Activated CD4-positive, alpha-beta memory T cell treated with anti-CD3 and anti-CD28 coated beads, Interleukin-2, amount 10 ng/mL, durations not matched to agents 7 days and 5 days (primary cell): ENCODE measurements at places on chromosomes 6 and 20. TPM values are rescaled to one million over a fixed set of nuclear protein-coding genes. Genes with fewer than 3 reads are reported as not detected.

The CDH4 gene
- 0.15 TPM for total RNA-seq

The CBLN4 gene
- not detected for total RNA-seq

The WFDC2 gene
- total RNA-seq: not detected

The RNF39 gene
- not detected for total RNA-seq

The UST gene
- total RNA-seq: 0.93 TPM

The TMX4 gene
- total RNA-seq: 73.6 TPM

The MAP7 gene
- 1.4 TPM for total RNA-seq

The SLPI gene
- 0.40 TPM for total RNA-seq

The RIN2 gene
- not detected for total RNA-seq

The FAM162B gene
- total RNA-seq: not detected

DNA sequence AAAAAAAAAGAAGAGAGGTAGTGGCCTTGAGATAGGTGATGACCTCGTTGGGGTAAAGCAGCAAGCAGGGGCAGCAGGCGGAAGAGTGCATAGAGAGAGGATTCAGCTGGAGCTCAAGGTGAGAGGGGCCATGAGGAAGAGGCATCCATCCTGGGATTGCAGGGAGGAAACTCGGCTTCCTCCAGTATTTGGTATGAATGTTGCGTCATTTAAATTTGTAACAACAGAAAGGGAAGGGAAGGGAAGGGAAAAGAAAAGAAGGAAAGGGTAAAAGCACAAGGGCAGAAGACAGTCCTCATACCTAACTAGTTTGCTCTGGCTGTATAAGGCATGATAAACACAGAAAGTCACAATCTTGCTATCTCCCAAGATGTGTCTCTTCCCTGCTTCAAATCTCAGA, 39.9 kb upstream of the MYB start:
- DNase-seq: no peak
- H3K27ac ChIP-seq: no peak overlapping the region
- no peaks in the 10 kb centered on the region for H3K27me3 ChIP-seq
- H3K4me1 ChIP-seq: peaks cover 52% of the 10 kb centered on the region
- no peaks in the 10 kb centered on the region for H3K36me3 ChIP-seq

DNA sequence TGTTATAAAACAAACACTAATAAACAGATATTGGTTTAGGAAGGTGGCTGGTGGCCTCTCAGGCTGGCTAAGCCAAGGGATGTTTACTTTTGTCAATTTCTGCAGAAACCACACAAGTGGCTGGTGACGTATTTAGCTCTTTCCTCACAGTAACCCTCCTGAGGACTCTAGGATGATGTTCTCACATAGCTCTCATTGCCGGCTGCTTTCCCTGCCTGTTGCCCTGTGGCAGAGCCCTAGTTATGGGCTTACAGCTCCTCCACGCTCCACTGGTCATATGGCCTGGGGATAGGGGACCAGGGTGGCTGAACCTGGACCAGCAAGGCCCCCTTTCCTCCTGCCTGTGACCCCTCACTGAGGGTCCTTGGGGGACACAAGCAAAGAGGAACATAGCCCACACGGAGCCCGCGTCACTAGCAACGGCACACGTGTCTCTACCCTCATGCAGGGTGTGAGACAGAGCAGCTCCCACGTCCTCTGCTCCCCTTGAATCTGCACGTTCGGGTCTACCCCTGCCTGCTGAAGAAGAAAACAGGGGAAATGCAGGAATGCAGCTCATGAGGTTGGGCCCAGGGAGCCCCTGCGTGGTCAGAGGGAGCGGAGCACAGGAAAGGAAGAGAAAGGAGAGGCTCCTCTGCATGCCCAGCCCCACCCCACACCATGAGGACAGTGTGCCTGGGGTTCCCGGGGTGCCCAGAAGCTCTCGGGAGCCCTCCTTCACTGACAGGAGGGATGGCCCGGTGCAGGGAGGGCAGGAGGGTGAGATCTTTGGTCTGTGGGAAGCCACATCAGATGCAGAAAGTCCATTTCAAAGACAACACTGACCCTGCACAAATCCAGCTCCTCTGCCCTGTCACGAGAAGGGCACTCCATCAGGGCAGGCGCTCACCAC, 13.9 kb downstream of the RAMACL start:
- no peak overlapping the region for H3K27ac ChIP-seq
- H3K27me3 ChIP-seq: peaks cover 2% of the 10 kb centered on the region
- no peaks in the 10 kb centered on the region for H3K4me1 ChIP-seq
- no peaks in the 10 kb centered on the region for H3K36me3 ChIP-seq
- no peak overlapping the region for H3K4me3 ChIP-seq

- H3K36me3 ChIP-seq: peaks cover 3% of the 10 kb centered on the region
- H3K27me3 ChIP-seq: peaks cover 7% of the 10 kb centered on the region
- H3K4me1 ChIP-seq: peaks cover 26% of the 10 kb centered on the region
- no peak overlapping the region for H3K4me3 ChIP-seq
Measured at GRCh38 chr6:148827416-148828045, 80.7 kb downstream of the UST start.

- no peak overlapping the region for H3K27ac ChIP-seq
- H3K27me3 ChIP-seq: no peaks in the 10 kb centered on the region
- H3K4me1 ChIP-seq: peaks cover 2% of the 10 kb centered on the region
Measured at GRCh38 chr6:21064756-21065340, 528.7 kb upstream of the SOX4 start.

DNA sequence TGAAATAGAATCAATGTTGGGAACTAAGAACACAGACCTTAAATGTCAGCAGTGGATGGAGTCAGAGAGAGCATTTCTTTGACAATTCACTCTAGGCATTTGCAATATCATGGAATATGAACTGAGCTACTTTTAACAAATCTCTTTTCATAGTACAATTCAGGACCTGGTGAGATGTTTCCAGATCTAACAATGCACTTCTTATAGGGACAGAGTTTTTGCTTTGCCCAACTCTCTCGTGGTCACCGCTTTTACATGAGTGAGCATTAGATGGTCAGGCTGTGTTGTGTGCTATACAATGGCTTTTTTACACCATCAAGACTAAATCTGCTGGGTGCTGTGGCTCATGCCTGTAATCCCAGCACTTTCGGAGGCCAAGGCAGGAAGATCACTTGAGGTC, 233.6 kb downstream of the ATXN1 start:
- H3K4me3 ChIP-seq: no peak overlapping the region
- H3K36me3 ChIP-seq: peaks cover 22% of the 10 kb centered on the region
- no peak overlapping the region for H3K27ac ChIP-seq
- no peaks in the 10 kb centered on the region for H3K27me3 ChIP-seq

GRCh38 chr20:17808782-17809181, 109.0 kb downstream of the BANF2 start:
- no peak overlapping the region for H3K27ac ChIP-seq
- no peak for DNase-seq
- H3K36me3 ChIP-seq: no peaks in the 10 kb centered on the region
- H3K27me3 ChIP-seq: peaks cover 4% of the 10 kb centered on the region

DNA sequence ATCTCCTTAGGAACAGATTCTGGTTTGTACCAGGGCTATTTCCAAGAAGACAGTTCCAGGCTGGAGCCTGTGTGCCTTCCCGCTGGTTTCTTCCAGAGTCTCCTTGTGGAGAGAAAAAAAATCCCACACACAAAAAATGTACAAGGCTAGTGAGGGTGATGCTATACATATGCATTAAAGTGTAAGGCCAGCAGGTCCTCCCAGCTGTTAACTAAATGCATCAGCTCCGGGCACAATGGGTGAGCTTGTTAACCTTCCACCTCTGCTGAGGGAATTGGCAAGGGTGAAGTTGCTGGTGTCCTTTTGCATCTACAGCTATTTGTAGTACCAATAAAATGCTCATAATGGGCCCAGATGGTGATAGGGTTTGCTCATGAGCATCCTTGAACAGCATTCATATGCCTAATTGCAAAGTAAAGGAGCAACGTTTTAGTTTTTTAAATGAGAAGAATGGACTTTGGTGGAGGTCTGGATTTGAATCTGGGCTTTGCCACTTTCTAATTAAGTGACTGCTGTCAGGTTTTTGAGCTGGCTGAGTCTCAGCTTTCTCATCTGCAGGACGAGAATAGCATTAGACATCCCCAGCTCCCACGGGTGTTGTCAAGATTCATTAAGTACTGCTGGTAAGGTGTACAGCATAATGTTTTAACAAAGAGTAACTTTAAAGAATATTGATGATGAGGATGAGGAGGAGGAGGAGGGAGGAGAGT, 361.8 kb downstream of the QKI start:
- no peak overlapping the region for H3K4me3 ChIP-seq
- no peaks in the 10 kb centered on the region for H3K4me1 ChIP-seq
- H3K27ac ChIP-seq: no peak overlapping the region
- no peaks in the 10 kb centered on the region for H3K36me3 ChIP-seq
- H3K27me3 ChIP-seq: peaks cover 13% of the 10 kb centered on the region
- DNase-seq: no peak

DNA sequence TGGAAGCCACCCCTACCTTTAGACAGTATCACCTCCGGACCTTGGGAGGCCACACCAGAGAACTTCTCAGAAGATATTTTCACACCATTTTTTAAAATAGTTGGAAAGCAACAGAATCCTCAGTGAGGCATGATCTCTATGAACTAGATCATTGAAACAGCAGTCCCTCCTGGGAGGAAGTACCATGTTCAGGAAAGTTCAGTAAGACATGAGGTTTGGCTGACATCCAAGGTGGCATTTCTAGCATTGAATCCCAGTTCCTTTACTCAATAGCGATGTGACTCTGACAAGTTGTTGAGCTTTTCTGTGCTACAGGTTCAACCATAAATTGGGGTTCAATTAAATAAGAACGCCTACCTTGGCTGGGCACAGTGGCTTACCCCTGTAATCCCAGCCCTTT, 169.0 kb downstream of the TBC1D7 start:
- no peak overlapping the region for H3K4me3 ChIP-seq
- no peak for DNase-seq
- H3K36me3 ChIP-seq: no peaks in the 10 kb centered on the region
- H3K27me3 ChIP-seq: peaks cover 8% of the 10 kb centered on the region

- no peak for DNase-seq
- H3K27ac ChIP-seq: no peak overlapping the region
- no peaks in the 10 kb centered on the region for H3K36me3 ChIP-seq
Measured at GRCh38 chr20:39452583-39453340, 490.6 kb downstream of the DHX35 start.

- peaks cover 20% of the 10 kb centered on the region for H3K36me3 ChIP-seq
- peaks cover 30% of the 10 kb centered on the region for H3K4me1 ChIP-seq
- DNase-seq: no peak
- no peak overlapping the region for H3K27ac ChIP-seq
- no peak overlapping the region for H3K4me3 ChIP-seq
Measured at GRCh38 chr6:117544716-117545115, 57.6 kb downstream of the GOPC start.

DNA sequence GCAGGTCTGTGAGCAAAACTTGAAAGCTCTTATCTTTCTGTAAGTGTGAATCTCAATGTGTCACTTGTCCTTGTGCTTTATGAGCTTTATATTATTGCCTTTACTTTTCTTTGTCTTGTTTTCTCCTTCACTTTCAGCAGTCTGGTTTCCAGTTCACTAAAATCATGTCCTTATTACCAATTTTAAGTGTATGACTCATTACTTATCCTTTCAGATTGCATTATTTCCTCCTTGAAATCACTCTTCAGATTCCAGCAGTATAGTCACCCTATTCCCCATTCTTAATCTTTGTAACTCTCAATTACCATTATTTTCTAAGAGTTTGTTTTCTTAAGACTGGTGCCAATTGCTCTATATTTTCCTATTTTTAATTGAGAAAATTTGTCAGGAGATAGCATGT, 117.4 kb upstream of the GRIK2 start:
- no peaks in the 10 kb centered on the region for H3K4me1 ChIP-seq
- no peaks in the 10 kb centered on the region for H3K27me3 ChIP-seq
- no peak overlapping the region for H3K27ac ChIP-seq
- H3K36me3 ChIP-seq: no peaks in the 10 kb centered on the region
- H3K4me3 ChIP-seq: no peak overlapping the region
- no peak for DNase-seq

- no peaks in the 10 kb centered on the region for H3K4me1 ChIP-seq
- no peaks in the 10 kb centered on the region for H3K36me3 ChIP-seq
Measured at GRCh38 chr6:84274856-84275255, 47.4 kb upstream of the CEP162 start.

GRCh38 chr6:155271145-155271544, 7.3 kb downstream of the CLDN20 start:
- no peak overlapping the region for H3K27ac ChIP-seq
- no peaks in the 10 kb centered on the region for H3K27me3 ChIP-seq
- no peak for DNase-seq
- peaks cover 8% of the 10 kb centered on the region for H3K4me1 ChIP-seq
- no peak overlapping the region for H3K4me3 ChIP-seq

- H3K27me3 ChIP-seq: no peaks in the 10 kb centered on the region
- H3K36me3 ChIP-seq: peaks cover 24% of the 10 kb centered on the region
- peaks cover 8% of the 10 kb centered on the region for H3K4me1 ChIP-seq
- no peak for DNase-seq
Measured at GRCh38 chr6:118859517-118860064, 34.4 kb upstream of the ASF1A start.

GRCh38 chr6:83138758-83139157, 54.3 kb downstream of the PGM3 start:
- no peak overlapping the region for H3K4me3 ChIP-seq
- H3K4me1 ChIP-seq: peaks cover 2% of the 10 kb centered on the region
- H3K36me3 ChIP-seq: peaks cover 19% of the 10 kb centered on the region
- no peak overlapping the region for H3K27ac ChIP-seq

- H3K27me3 ChIP-seq: no peaks in the 10 kb centered on the region
- DNase-seq: no peak
- H3K4me1 ChIP-seq: peaks cover 77% of the 10 kb centered on the region
Measured at GRCh38 chr6:142884214-142885035, 60.6 kb downstream of the HIVEP2 start.

GRCh38 chr6:7108964-7109836, 1.4 kb downstream of the RREB1 start:
- no peaks in the 10 kb centered on the region for H3K27me3 ChIP-seq
- H3K36me3 ChIP-seq: peaks cover 13% of the 10 kb centered on the region
- H3K4me1 ChIP-seq: peaks cover 50% of the 10 kb centered on the region
- peak; percentile 48 for DNase-seq

GRCh38 chr6:14035874-14036273, 81.7 kb upstream of the CD83 start:
- H3K4me1 ChIP-seq: peaks cover 16% of the 10 kb centered on the region
- H3K4me3 ChIP-seq: no peak overlapping the region
- DNase-seq: no peak
- no peaks in the 10 kb centered on the region for H3K36me3 ChIP-seq

DNA sequence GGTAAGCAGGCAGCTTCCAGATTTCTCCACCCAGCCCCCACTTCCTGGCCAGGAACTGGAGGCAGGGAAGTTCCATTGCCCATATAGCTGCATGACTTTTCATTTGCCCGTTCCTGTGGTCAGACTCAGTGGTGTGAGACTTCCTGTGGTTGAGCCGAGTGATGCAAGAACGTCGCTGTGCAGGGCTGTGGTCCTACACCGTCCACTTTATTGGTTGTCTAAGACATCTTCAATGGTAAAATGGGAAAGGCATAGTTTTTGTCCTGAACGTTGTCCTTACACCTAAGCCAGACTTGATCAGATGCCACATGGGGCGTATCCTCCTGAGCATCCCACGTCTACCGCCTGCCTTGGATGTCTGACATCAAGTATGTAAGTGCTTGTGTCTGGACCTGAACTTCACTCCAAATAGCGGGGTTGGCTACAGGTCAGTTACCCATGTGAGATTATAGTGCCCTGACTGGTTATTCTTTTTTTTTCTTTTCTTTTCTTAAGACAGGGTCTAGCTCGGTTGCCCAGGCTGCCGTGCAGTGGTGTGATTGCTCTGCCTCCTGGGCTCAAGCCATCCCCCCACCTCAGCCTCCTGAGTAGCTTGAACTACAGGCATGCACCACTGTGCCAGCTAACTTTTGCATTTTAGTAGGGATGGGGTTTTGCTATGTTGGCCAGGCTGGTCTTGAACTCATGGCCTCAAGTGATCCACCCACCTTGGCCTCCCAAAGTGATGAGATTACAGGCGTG, 25.9 kb upstream of the GTSF1L start:
- peaks cover 40% of the 10 kb centered on the region for H3K4me1 ChIP-seq
- peaks cover 3% of the 10 kb centered on the region for H3K27me3 ChIP-seq
- peak overlapping the region; percentile 91 for H3K27ac ChIP-seq

GRCh38 chr6:122818866-122819265, 29.8 kb downstream of the SMPDL3A start:
- H3K36me3 ChIP-seq: no peaks in the 10 kb centered on the region
- H3K27ac ChIP-seq: no peak overlapping the region
- no peak for DNase-seq
- H3K4me3 ChIP-seq: no peak overlapping the region
- H3K4me1 ChIP-seq: no peaks in the 10 kb centered on the region
- no peaks in the 10 kb centered on the region for H3K27me3 ChIP-seq
